ENCODE measurements at places on chromosomes 6 and 20.

GRCh38 chr6:3259491-3259958 is 778 bp downstream of the PSMG4 start:
- DNase-seq: no peak

GRCh38 chr20:42678895-42679294 is 510.8 kb downstream of the PTPRT start:
- DNase-seq: no peak

DNA sequence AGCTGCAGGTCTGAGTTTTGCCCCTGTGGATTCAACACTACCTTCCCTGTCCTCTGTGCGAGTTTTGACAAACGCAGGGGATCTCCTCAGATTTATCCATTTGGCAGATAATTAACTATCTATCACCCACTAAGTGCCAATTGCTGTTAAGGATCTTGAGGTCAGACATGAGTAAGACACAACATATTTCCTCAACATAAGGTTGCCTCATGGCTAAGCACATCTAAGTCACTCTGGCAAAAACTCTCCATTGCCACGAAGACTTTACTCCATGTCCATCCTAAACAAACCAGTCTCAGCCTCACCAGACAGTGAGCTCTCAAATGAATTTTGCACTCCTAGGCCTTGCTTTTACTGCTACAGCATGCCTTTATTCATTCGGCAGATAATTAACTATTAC is 408.4 kb downstream of the MAFB start:
- no peak for DNase-seq

- DNase-seq: no peak
Observed at GRCh38 chr20:14687313-14687712, 349.9 kb upstream of the FLRT3 start.

GRCh38 chr6:74606582-74607071 is 599.2 kb downstream of the COL12A1 start:
- DNase-seq: no peak

- no peak for DNase-seq
Observed at GRCh38 chr6:134172706-134173365, 120.4 kb upstream of the SLC2A12 start.

DNA sequence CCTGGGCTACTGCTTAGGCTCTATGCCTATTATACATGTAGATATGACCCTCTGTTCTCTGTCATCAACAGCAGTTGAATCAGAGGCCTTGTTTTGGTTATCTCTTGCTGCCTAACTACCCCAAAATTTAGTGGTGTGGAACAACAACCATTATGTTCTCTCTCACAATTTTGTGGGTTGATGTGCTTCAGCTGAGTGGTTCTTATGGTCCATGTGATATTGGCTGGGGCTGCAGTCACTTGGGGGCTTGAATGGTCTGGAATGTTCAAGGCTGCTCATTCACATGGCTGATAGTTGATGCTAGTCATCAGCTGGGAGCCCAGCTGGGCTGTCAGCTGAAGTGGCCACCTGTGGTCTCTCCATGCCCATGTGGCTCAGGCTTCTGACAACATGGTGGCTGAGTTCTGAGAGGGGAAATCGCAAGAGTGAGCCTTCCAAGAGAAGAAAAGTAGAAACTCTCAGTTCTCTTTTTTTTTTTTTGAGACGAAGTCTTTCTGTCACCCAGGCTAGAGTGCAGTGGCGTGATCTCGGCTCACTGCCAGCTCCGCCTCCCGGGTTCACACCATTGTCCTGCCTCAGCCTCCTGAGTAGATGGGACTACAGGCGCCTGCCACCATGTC is 47.8 kb downstream of the SHLD1 start:
- DNase-seq: no peak

DNA sequence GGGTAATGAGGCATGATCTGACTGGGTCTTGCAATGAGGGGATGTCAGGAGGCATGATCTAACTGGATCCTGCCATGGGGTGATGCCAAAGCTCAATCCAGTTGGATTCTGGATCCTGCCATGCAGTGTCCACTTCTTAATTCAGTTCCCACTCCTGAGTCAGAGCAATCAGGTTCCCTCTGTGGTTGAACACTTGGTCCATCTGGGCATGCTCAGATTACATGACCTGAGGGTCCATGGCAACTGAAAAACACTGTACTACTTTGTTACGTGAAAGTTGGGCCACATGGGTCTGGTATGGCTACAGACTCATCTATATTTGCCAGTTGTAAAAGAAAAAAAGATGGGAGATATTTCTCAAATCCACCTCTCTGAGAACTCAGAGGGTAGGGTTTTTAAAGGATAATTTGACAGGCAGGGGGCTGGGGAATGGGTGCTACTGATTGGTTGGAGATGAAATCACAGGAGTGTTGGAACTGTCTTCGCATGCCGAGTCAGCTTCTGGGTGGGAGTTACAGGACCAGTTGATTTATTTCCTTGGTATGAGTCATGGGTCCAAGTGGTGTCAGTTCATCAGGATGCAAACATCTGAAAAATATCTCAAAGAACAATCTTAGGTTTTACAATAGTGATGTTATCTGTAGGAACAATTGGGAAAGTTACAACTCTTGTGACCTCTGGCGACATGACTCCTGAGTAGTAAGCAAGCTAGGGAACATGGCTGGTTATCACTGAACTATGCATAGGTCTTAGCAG is 21.6 kb downstream of the C6orf163 start:
- DNase-seq: no peak

GRCh38 chr6:13513626-13514502 is 26.5 kb upstream of the GFOD1 start:
- no peak for DNase-seq
